ENCODE measurements at places on chromosomes 11 and 22.

- no peak for DNase-seq
Observed at GRCh38 chr11:13354335-13354734, 76.7 kb downstream of the BMAL1 start.

- no peak for DNase-seq
Observed at GRCh38 chr11:91257667-91258066, 967.0 kb upstream of the FAT3 start.

DNA sequence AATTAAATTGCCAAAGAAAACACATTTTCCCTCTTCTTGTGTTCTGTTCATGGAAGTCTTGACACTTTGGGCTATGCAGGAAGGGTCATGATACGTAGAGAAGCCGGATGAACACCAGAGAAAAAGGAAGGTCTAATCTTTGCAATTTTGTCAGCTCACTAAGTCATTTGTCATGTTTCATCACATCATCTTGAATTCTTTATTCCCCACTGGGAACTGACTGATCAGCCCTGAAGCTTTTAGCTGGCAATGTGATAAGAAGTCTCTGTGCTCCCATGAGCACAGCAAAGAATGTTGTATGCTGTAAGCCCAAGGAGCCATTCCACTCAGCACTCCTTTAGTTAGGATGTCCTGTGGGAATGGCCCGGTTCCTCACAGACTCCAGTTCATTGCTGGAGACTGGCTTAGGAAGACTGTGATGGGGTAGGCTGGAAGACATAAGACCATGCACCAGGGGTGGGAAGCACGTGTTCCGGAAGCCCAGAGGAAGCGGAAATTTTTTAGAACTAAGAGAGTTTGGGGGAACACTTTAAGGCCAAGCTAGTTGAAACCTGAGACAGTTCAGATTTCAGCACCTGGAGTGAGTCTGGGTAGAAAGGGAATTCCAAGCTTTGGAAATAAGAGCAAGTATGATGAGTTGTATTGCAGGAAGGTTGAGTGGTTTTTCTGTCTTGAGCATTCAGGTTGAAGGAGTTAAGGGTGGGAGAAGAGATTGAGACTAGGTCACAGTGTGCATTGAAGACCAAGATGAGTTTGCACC lies 306.7 kb upstream of the MTNR1B start:
- no peak for DNase-seq

DNA sequence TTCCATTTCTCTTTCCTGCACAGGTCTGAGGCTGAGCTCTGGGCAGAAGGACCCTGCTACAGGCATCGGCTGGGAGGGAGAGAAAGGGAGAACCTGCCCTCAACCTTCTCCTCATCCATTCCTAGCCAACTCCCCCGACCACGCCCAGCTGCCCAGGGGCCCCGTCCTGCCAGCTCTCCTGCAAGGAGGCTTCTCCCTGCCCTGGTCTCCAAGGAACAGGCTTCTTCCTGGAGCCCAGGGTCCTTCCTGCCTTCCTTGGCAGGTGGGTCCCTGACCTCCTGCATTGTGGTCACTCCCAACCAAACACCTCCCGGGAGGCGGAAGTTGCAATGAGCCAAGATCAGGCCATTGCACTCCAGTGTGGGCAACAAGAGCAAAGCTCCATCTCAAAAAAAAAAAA lies 12.5 kb upstream of the HMOX1 start:
- no peak for DNase-seq

GRCh38 chr11:27820249-27820648 lies 120.0 kb upstream of the BDNF start:
- no peak for DNase-seq

GRCh38 chr11:130455483-130456127 lies 7.2 kb downstream of the ADAMTS15 start:
- no peak for DNase-seq

Measured in naive thymus-derived CD8-positive, alpha-beta T cell (primary cell).